ENCODE measurements at places on chromosomes 4 and X.

DNA sequence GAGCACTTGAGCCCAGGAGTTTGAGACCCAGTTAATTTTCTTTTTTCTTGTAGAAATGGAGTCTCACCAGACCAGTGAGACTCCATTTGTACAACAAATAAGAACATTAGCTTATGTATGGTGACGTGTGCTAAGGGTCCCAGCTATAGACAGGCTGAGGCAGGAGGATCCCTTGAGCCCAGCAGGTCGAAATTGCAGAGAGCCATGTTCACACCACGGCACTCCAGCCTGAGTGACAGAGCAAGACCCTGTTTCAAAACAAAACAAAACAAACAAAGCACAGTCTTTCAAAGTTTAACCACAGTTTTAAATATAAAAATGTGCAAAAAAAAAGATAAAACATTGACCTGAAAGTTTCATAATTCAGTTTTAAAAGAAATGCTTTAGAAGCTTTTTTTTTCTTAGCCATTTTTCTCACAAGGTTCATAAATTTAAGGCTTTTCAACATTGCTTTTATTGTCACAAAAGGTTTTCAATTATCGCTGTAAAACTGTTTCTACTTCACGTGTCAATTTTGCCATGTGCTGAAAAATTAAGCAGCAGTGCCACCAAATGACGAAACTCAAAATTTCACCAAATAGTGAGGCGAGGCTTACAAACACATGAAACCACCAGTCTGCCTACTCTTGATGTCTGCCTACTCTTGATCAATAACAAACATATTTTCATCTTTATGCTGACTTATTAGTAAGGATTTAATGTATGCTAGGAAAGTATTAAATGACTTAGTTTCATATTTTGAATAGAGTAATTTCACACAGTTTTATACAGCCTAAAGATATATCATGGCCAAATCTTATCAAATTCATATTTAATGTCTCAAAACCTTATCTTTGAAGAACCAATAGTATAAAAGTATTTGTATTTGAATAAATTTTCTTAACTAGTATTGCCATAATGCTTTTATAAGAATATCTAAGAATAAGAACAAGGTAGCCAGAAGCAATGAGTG, 126.3 kb downstream of the NEK1 start:
- DNase-seq, result peak; percentile 13

GRCh38 chr4:56118055-56118454, 169.3 kb downstream of the CEP135 start:
- no peak for DNase-seq

DNA sequence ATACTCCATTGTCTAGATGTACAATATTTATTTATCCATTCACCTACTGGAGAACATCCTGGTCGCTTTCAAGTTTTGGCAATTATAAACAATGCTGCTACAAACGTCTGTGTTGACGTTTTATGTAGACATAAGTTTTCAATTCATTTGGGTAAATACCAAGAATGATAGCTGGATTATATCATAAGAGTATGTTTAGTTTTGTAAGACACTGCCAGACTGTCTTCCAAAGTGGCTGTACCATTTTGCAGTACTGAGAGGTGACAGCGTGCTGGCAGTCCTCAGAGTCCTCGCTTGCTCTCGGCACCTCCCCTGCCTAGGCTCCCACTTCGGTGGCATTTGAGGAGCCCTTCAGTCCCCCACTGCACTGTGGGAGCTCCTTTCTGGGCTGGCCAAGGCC, 253.3 kb upstream of the INTU start:
- DNase-seq, result no peak

GRCh38 chrX:1323315-1323714, 13.3 kb upstream of the IL3RA start:
- peak; percentile 84 for DNase-seq

- no peak for DNase-seq
These were observed 1973.6 kb upstream of the AGA start for GRCh38 chr4:179415847-179416223.

GRCh38 chr4:42871671-42872290, 20.7 kb upstream of the GRXCR1 start:
- no peak for DNase-seq

- DNase-seq, result no peak
These were observed 34.1 kb downstream of the SPINK2 start for GRCh38 chr4:56787380-56787779.

- peak; percentile 13 for DNase-seq
These were observed 847.0 kb downstream of the TRIML1 start for GRCh38 chr4:188986271-188986689.

DNA sequence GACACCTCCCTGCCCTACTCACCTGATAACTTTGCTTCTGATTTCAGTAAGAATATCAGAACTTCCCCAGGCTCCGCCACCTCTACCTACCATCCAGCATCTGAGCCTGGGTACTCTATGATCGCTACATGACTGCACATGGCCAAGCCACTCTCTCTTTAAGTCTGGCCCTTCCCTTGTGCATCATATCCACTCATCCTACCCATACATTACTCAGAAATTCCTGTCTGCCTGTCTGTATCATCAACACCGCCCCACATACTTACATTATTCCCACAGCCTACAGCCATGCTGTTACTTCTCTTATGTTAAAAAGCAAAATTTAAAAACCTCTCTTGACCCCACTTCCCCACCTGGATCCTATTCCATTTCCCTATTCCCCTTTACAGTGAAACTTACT, 84.7 kb downstream of the SCD5 start:
- no peak for DNase-seq

- DNase-seq, result no peak
These were observed 120.3 kb downstream of the ARHGEF9 start for GRCh38 chrX:63664741-63665140.

DNA sequence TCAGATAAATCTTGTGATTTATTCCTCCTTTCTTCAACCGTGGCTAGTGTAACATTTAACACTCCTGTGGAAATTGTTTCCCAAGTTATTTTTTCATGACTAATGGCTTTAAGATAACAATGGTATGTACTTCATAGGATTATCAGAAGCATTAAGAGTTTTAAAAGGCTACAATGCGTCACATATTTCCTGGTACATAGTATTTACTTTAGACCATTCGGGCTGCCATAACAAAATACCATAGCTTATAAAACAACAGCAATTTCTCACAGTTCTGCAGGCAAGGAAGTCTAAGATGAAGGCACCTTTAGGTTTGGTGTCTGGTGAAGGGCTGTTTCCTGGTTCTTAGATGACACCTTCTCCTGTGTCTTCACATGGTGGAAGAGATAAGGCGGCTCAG, 158.6 kb downstream of the PAPSS1 start:
- DNase-seq, result no peak

- no peak for DNase-seq
These were observed 23.1 kb upstream of the C1GALT1C1 start for GRCh38 chrX:120653000-120653399.

GRCh38 chrX:12007881-12008280, 130.4 kb upstream of the FRMPD4 start:
- DNase-seq, result peak; percentile 68

GRCh38 chr4:158722291-158722916, 792 bp downstream of the PPID start:
- DNase-seq, result peak; percentile 10

DNA sequence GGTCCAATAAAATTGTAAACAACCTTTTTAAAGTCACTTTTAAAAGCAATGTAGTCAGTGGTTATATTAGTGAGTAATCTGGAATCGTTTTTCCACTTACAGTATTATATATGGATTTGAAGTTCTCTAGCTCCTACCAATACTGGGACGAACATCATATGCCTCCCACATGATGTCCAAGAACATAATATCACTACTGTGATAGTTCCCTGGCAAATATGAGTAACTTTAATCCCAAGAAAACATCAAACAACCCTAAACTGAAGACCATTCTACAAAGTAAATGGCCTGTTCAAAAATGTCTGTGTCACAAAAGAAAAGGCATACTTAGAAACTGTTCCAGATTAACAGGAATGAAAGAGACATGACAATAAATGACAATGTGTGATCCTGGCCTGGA, 53.6 kb upstream of the FGFBP2 start:
- DNase-seq, result no peak

DNA sequence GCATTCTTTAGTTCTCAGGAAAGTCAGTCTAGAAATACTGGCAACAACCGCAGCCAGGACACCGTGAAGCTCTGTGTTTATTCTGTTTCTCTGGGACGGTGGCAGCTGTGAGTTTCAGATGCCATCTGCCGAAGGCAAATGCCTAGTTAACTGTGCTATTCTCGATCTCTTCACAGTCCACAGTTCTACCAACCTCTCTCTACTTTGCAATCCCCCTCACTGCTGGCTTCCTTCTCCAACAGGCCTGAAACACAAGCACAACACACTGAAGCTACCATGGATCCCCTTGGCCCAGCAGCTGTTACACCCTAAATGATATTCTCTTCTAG, 118.8 kb downstream of the ZNF827 start:
- DNase-seq, result no peak

GRCh38 chr4:1215141-1216075, 33.5 kb downstream of the CTBP1 start:
- DNase-seq, result no peak

GRCh38 chr4:99324361-99324760, 3.2 kb upstream of the ADH1B start:
- no peak for DNase-seq

GRCh38 chr4:140247237-140247636, 93.3 kb upstream of the MAML3 start:
- DNase-seq, result no peak

DNA sequence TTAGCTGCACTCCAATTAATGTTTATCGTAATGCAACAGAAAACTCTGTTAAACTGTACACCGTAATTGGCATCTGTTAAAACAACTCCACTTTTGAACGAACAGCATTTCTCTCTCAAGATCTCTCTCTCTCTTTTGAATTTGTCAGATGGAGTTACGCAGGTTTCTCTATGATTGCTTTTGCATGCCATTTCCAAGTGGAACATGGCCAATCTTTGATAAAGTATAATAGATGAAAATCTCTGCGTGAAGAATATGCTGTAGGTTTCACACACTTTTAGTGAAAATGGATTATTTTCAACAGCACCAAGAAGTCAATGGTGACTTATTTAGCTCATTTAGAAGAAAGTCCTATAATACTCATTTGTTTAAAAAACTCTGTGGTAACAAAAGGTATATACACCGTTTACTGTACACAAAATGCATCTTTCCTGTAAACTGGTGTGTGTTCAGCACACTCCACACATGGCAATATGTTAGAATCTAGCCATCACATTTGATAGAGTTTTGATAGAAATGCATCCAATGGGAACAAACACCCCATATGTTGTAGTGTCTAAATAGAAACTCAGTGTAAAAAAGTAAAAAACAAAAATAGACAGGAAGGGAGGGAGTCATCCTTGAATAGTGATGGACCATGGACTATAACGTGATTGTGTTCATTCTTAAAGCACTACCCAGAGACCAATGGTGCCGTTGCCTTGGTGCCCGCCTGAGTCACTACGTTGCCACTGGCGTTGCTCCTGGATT, 5.8 kb upstream of the FGFBP2 start:
- no peak for DNase-seq

DNA sequence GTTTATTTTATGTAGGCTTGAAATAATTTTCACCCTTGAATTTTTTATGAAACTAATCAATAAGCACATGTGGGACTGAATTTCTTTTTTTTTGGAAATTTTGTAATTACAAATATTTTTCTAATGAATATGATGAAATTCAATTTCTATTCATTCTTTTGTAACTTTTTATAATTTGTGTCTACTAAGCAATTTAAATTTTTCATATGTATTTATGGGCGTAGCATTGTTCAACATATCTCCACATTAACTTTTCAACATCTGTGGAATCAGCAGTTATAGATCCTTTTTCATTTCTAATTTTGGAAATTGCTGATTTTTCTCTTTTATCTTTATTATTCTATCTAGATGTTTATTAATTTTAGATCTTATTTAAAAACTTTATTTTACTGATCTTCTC, 1320.3 kb downstream of the C4orf33 start:
- no peak for DNase-seq

Data from A549 (cell line).